ENCODE measurements at places on chromosomes 4 and X. TPM values are rescaled to one million over a fixed set of nuclear protein-coding genes. Genes with fewer than 3 reads are reported as not detected.

- no peak for DNase-seq
These were observed 5.7 kb downstream of the UBA1 start for GRCh38 chrX:47199286-47199685.

DNA sequence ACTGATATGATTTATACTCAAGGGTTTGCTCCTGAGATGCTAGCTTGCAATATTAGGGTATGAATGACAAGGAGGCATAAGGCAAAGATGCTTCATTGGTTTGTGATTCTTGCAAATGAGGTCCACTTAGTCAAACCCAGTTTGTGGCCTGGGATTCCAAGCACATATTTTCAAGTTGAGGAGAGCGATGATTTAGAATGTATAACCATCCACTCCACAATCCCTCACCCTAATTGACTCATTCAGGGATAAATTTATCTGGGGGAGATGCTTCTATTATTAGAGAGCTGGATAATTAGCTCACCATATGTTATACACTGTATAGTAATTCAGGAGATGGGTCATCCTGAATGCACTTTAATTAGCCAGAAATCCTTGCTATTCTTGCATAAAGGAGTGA, 118.3 kb upstream of the PUDP start:
- DNase-seq = no peak

DNA sequence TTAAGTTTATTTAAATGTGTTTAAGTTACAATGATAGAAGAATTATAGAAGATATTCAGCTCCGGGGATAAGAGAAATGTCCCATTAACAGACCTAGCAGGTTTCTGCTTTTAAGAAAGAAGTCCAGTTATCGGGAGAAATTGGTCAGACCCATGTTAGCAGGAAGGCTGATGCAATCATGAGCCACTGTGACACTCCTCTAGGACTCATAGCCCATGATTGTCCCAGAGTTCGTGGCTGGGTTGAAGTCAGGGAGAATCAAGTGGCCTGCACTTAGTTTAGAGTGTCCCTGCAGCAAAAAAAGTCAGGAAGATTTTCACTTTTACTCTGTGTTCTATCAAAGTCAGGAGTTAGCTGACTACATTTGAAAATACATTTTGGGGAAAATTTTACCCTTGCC, 72.0 kb downstream of the TMEM144 start:
- no peak for DNase-seq

DNA sequence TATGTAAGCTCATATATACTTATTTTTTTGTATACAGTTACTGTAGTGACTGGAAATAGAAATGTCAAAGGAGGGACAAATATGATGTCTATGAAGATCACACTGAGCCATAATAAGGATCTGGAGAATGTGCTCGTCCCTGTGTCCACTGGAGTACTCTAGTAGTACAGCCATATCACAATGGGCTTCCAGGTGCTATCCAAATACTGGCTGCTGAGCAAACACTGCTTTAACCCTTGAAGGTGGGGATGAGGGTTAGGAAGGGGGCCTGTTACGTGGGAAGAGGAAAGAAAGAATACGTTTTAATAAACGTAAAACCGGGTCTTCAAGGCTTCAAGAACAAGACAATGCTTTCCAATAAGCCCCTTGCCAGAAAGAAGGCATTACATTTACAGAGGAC, 29.8 kb upstream of the TMEM150C start:
- no peak for DNase-seq

GRCh38 chrX:41421071-41421729, 25.9 kb upstream of the NYX start:
- no peak for DNase-seq

DNA sequence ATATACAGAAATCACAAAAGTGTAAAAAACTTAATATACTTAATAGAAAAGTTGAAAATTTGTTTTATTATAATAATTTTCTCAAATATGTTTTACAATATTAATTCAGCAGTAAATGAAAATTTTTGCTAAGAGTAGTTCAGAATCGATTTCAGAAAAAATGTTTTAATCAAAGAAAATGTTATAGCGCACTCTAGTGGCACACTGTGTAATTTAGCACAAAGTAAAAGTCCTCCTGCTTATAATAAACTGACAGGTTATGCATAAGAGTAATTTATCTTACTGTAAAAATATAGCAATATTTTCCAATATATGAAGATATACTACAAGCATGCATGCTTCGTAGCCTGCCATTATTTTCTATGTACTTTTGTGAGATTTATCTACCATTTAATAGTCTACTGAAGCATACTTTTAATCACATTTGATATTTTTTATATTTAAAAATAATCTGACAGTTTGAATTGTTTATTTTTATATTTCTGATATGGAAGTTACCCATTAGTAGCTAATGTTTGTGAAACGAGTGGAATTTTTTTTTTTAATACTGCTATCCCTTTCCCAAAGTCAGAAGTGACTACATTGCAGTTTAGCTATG, 217.9 kb upstream of the KLHL4 start:
- no peak for DNase-seq

DNA sequence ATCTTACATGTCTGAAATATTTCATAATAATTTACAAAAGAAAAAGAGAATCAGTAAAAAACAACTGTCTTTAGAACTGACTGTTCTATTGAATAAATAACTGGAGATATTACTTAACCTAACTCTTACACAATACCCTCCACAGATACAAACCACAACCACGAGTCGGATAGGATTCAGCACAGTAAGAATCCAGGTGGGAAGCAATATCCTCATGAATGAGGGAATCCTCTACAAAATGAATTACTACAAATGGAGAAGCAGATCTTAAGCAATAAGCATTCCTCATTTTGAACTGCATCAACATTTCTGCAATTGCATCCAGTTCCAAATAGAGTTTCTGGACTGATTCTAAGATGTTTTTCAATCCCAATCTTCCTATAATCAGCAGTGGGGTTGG, 227.1 kb downstream of the SH2D1A start:
- no peak for DNase-seq

DNA sequence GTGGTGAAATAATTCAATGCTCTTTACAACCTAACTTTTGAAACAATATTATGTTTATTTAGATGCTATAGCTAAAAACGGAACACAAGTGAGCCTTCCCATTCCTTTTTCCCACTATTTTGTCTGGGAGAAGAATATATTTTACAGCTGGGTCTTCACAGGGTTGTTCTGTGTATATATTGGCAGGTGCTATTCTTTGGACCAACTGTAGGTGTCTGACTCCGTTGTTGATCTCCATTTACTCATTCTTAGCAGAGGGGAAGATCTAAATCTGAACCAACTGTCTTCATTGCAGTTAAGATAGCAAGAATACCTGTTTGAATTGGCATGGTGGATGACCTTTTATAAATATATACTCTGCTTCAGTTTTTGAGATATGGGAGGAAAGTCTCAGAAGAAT, 257.4 kb downstream of the CFAP299 start:
- DNase-seq = no peak

- DNase-seq = no peak
These were observed 70.7 kb downstream of the UGT2A2 start for GRCh38 chr4:69568787-69569186.

- peak; percentile 89 for DNase-seq
These were observed 58.5 kb upstream of the CLCN4 start for GRCh38 chrX:10098270-10098713.

DNA sequence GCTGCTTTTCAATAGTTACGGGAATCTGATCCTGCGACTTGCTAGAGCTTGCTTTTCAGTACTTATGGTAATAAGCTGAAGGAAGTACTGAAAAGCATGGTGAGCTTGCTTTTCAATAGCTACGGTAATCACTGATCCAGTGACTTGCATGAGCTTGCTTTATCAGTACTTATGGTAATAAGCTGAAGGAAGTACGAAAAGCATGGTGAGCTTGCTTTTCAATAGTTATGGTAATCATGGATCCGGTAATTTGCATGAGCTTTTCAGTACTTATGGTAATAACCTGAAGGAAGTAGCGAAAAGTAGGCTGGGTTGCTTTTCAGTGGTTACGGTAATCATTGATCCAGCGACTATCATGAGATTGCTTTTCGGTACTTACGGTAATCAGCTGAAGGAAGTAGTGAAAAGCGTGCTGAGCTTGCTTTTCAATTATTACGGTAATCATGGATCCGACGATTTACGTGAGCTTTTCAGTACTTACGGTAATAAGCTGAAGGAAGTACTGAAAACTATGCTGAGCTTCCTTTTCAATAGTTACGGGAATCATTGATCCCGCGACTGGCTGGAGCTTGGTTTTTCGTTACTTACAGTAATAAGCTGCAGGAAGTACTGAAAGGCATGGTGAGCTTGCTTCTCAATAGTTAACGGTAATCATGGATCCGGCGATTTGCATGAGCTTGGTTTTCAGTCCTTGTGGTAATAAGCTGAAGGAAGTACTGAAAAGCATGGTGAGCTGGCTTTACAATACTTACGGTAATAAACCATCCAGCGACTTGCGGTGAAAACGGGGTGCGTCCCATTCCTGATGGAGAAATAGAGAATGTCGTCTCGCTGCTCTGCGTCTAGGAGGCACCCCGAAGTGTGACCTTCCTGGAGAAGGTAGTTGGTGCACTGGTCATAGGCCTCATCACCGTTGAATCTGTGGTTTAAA, 6.5 kb downstream of the CRLF2 start:
- peak; percentile 82 for DNase-seq

DNA sequence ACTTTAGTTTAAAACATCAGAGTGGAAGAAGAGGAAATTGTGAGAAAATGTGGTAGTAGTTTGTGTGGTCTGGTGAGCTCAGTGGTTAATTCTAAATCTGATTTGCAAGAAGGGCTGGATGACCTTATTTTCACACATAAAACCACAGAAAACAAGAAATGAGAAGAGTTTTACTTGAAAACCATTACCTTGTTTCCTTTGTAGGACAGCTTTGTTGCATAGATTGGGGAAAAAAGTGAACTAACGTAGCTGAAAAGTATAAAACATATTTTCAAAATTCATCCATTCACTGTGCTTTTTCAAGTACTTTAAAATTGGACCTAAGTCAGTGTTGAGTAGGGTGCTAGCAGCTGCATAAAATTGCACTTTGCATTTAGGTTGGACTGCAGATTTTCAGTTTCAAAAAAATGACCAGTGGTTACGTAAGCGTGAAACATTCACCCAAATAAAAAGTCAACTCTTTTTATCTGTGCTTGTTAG, 211.3 kb downstream of the ARHGAP10 start:
- no peak for DNase-seq

GRCh38 chr4:147580396-147580795, 36.8 kb upstream of the TMEM184C start:
- DNase-seq = no peak

- no peak for DNase-seq
These were observed 72.4 kb downstream of the FBXO8 start for GRCh38 chr4:174210952-174211490.

DNA sequence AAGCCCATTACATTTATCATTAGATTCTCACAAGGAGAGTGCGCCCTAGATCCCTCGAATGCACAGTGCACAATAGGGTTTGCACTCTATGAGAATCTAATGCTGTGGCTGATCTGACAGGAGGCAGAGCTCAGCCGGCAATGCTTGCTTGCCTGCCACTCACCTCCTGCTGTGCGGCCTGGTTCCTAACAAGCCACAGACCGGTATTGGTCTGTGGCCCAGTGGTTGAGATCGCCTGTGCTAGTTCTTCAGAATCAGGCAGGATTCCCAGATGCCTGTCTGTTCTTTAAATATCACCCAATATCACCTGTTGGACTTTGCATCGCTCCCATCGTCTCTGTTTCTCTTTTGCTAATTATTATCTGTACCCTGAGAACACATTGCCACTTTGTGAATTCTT, 14.0 kb downstream of the DSPP start:
- DNase-seq = no peak

- peak; percentile 70 for DNase-seq
These were observed 46.4 kb downstream of the PAGE2 start for GRCh38 chrX:55135171-55135570.

DNA sequence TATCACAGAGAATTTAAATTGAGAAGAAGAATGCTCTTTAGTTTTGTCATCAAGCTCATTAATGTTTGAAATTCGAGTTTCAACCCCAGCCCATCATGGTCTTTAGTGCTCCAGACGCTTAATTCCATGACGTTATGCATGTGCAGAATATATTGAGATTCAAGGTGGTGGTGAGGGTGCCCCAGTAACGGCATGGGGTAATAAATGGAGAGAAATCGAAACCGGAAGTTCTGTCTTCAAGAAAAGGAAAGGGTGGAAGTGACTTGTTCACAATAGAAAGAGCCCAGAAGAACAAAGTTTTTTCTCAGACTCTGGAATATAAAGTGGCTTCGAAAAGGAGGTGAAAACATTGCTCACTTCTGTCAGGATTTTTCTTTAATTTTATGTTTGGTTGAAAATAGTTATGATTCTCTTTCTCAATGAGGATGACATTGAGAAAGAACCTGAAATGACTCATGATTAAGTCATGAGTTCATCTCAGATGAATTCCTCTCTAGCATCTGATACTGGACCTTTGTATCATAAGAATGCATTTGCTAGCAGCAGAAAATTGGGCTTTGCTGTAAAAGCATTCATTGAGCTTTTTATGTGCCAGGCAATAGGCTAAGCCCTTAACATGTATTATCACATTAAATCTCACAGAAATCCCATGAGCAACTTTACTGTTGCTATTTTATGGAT, 779 bp upstream of the DDX60L start:
- peak; percentile 85 for DNase-seq

DNA sequence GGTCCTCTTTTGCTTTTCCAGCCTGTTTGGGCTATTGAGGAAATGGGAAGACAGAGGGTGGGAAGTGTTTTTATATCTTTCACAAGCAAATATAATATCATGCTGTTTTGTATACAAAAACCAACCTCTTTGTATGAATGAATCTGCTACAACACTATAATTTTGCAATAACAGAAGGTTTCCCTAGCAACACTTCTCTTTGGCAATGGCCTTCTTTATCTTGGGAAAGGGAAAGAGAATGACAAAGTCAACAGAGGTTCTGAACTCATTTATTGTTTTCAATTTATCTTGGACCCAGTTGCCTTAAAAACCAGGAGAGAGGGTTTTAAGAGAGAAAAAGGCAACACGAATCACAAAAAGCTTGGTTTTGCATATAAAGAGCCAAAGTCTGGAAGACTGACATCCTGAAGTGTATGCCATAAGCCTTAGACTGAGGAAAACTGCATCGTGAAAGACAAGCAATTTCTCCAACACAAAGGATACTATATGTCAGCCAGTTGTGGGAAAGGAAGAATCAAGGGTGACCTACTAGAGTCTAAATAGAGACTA, 121.8 kb upstream of the FAM241A start:
- no peak for DNase-seq

DNA sequence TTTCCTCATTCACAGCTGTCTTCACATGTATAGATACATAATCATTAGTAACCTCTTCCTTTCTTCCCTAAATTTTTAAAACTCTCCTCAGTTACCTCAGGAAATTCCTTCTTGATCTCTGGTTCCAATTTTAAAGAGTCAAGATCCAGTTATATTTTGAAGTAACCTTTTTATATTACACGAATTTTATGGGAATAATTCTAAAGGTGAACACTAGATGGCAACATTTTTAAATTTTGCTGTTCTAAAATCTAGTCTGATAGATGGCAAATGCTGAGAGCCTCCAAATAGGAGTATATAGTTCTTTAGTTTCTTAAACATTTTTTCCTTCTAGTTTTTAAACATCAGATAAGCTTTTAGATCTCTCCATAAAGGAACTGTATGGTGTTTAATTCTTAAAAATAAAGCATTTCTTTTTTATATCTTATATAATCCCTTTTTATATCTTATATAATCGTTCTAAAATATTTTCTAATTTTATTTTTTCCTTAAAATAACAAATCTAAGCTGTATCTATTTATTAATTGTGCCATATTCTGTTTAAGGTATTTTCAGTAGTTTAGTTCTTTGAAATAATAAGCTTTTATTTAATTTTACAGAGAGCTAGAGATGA, 37.9 kb upstream of the PAPSS1 start:
- DNase-seq = no peak

Gene CT47B1
- not detected for total RNA-seq

Gene HSD17B11
- total RNA-seq = 13.0 TPM

Gene GLRB
- total RNA-seq = not detected

Gene OTC
- not detected for total RNA-seq

Gene PDE6B
- total RNA-seq = 14.5 TPM
